Kidney (tissue), 22 donors: ENCODE measurements at places on chromosomes 7 and 10.

DNA sequence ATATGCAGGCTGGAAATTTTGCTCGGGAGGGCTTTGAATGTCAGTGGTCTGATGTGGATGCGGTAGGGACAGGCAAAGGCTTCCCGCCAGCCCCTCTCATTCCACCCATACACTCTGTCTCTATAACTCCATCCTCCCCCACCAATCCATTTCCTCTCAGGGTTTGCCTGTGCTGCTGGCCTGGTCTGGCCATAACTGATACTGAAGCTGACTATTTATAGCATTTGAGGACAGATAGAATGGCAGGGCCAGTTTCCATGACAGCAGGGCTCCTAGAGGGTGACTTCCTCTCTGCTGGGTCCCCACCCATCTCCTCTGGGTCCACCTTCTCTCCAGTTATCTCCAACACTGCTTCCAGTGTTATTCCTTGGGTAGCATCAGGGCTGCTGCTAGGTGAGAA lies 6.6 kb upstream of the PDLIM1 start:
- no peak for DNase-seq
- H3K4me3 ChIP-seq: no peak overlapping the region
- H3K27me3 ChIP-seq: no peaks in the 10 kb centered on the region

DNA sequence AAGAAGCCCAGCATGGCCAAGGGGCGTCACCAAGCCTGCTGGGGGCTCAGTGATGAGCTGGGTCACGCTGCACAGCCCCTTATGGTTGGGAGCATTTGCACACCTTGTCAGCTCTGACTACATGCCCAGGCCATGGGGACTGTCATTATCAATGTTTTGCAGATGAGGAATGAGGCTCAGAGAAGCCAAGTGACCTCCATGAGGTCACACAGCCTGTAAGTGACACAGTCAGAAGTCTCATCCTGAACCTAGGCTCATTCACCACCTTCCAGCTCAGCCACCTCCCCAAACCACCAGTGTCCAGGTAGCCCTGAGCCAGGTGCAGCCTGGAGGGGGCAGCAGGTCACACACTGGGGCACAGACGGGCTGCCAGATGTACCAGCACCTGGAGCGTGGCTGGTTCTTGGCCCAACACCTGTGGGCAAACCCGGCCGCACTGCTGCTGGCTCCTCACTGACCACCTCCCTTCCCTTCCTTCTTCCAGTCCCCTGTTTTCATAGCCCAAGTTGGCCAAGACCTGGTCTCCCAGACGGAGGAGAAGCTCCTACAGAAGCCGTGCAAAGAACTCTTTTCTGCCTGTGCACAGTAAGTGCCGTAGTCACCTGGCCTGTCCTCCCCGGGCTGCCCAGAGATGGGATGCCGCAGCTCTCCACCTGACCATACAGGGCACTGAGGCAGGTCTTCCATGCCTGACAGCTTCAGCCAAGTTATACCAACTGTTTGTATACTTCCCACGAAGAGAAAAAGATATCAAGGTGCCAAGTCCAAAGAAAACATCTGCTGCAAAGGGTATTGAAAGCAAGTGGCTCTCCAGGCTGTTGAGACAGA lies 119.6 kb downstream of the RGS10 start:
- no peaks in the 10 kb centered on the region for H3K27me3 ChIP-seq
- no peaks in the 10 kb centered on the region for H3K4me1 ChIP-seq
- no peak overlapping the region for H3K27ac ChIP-seq
- no peak overlapping the region for H3K4me3 ChIP-seq
- no peak for DNase-seq

DNA sequence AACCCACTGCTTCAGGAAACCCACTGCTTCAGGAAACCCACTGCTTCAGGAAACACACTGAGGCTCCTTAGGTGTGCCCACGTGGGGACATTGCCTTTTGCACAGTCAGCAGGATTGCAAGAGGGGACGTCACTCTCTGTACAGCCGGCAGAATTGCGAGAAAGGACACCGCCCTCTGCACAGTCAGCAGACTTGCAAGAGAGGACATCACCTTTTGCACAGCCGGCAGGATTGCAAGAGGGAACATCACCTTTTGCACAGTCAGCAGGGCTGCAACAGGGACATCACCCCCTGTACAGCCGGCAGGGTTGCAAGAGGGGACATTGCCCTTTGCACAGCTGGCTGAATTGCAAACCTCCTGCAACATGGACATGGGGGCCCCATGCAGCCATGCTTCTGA lies 407.6 kb downstream of the GLRX3 start:
- H3K4me3 ChIP-seq: no peak overlapping the region
- no peaks in the 10 kb centered on the region for H3K4me1 ChIP-seq
- no peaks in the 10 kb centered on the region for H3K36me3 ChIP-seq

- H3K27me3 ChIP-seq: no peaks in the 10 kb centered on the region
- no peaks in the 10 kb centered on the region for H3K36me3 ChIP-seq
- no peak for DNase-seq
- peak overlapping the region; percentile 26 for H3K27ac ChIP-seq
These were observed 85.2 kb downstream of the SORBS1 start for GRCh38 chr10:95475827-95476468.

- no peak overlapping the region for H3K27ac ChIP-seq
- no peak overlapping the region for H3K4me3 ChIP-seq
- DNase-seq: no peak
These were observed 2.1 kb downstream of the TBX20 start for GRCh38 chr7:35251606-35252310.
